ENCODE measurements at places on chromosomes 12 and 14. TPM values are rescaled to one million over a fixed set of nuclear protein-coding genes. Genes with fewer than 3 reads are reported as not detected.
A peak's percentile ranks its signal among the peaks of the same experiment; 100 is the strongest.

GRCh38 chr12:109518820-109519665 lies 41.6 kb downstream of the UBE3B start:
- DNase-seq, result peak; percentile 22

GRCh38 chr14:59069163-59069854 lies 119.2 kb upstream of the DAAM1 start:
- DNase-seq, result no peak

DNA sequence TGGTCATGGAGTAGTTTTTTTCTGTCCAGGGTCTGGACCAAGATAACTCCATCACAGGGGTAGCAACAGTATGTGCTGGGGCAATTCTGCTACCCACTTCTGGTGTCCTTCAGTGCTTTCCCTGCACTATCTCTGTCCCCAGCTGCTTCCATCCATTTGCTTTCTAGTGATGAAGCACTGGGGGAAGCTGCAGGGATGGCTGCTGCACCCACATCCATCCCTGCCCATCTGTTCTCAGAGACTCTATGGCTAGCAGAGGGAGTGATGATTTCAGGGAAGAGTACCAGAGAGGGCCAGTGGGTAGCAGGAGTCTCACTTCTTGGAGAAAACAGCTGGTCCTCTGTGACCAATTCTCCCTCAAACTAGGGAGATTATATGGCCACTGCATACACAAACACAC lies 44.1 kb downstream of the ETV6 start:
- no peak for DNase-seq

DNA sequence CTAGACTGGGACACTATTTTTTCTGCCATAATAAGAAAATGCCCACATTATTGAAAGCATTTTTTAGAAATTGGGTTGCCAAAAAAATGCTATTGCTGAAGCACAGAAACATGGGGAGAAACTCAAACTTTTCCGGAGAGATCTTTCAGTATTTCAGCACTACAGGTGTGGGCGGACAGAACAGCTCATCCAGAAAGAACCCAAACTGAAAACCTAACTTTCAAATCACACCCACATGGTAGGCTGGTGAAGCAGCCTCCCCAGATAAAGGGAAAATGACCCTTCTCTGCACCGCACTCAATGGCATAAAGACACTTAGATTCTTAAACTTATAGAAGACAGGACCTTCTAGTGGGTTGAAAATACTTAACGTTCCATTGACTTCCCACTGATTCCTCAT lies 62.3 kb upstream of the TMPO start:
- no peak for DNase-seq

DNA sequence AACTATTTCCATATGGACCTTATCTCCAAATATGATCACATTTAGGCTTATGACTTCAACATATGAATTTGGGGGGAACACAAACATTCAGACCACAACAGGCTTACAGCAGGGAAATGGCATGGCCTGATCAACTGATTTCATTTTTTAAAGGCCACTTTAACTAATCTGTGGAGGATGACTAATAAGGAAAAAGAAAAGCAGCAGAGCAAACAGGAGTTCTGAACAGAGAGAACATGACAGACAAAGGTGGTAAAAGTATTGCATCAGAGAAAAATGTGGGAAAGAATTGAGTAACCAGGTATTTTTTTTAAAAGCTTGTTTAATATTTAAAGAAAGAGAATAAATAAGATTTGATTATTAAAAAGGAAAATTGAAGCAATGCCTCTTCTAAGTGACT lies 366.1 kb upstream of the TMPO start:
- no peak for DNase-seq

The NTS gene
- not detected for total RNA-seq

DNA sequence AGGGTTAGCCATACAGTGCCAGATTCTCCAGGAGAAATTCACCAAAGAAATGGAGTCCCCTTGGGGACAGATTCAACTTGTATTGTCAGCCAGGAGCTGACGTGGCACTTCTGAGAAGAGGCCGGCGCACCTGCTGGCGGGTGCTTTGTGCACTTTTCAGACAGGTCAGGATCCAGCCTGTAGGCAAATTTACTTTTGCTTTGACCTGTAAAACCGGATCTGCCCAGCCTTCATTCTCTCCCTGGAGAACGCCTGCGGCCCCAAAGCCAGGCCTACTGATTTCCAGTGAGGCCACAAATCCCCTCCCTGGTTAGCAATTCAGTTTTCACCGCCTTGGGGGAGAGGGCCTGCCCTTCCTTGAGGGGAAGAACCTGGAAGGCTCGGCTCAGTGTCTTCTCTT lies 17.4 kb downstream of the P2RX4 start:
- DNase-seq, result no peak

GRCh38 chr12:47858511-47859266 lies 39.0 kb upstream of the HDAC7 start:
- no peak for DNase-seq

The ZNF641 gene
- 7.1 TPM for total RNA-seq

GRCh38 chr14:51310505-51310944 lies 70.5 kb downstream of the TMX1 start:
- no peak for DNase-seq

The CKB gene
- total RNA-seq, result 13.7 TPM
